ENCODE measurements at places on chromosomes 3 and 15. TPM values are rescaled to one million over a fixed set of nuclear protein-coding genes. Genes with fewer than 3 reads are reported as not detected.

PLOD2 gene
- 0.93 TPM for polyA plus RNA-seq

ALG3 gene
- polyA plus RNA-seq: 71.4 TPM

SLC38A3 gene
- polyA plus RNA-seq: 0.89 TPM

THPO gene
- 0.07 TPM for polyA plus RNA-seq

Data from SK-N-SH (cell line).